ENCODE measurements at places on chromosomes 13 and 19.

DNA sequence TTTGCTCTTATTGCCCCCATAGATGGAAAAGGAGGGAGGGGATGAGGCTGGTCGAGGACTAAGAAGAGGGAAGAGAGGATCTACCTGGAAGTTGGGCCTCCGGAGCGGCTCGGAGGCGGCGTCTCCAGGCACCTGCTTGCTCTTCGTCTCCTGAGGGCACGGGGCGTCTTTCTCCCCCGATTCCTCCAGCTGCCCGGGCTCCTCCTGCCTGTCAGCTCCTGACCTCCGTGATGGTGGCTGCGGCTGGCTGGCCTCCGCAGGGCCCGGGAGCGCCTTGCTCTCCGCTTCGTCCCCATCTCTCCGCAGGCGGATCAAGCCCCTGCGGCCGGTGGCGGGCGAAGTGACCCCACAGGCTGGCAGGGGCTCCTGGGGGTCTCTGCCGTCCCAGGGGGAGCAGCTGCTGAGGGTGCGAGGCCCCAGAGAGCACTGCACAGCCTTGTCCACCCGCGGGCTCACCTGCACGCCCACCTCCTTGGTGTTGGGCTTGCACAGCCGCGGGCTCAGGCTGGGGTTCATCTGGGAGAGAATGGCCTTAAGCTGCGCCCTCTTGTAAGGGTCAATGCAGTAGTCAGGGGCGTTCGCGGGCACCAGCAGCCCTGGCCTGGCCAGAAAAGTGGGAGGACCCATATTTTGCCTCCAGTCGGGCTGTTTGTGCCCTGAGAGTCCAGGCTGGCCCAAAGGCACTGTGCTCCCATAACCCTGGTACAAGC is 3.8 kb downstream of the ZAR1L start:
- no peak for DNase-seq

DNA sequence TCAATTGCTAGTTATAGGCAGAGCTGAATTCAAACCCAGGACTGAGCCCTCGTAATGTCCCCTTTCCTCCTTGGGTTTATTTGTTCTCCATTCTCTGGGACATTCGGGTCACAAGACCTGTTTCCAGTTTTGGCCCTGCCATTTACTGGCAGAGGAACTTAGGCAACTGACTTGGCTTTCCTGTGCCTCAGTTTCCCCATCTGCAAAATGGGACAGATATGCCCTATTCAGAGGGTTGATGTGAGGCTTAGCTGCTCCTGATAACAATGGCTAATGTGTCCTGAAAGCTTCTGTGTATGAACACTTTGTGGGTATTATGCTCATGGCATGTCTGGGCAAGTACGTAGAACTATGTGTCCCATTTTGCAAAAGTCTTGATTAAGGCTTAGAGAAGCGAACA is 996 bp downstream of the ZNF524 start:
- DNase-seq = no peak

- DNase-seq = no peak
These were observed 15.0 kb upstream of the CCNA1 start for GRCh38 chr13:36417331-36417730.

DNA sequence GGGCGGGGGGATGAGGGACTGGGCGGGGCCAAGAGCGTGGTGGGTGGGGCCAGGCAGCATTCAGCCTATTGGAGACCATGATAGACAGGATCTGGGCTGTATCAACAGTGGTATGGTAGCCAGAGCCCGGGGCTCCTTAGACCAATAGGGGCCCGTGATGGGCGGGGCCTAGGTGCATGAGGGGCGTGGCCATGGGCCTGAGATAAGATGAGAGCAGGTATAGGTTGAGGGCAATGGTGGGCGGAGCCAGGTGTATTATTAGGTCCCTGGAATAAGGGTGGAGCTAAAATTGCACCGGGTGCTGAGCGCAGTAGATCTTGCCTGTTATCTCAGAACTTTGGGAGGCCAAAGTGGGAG is 5.3 kb downstream of the ABCA7 start:
- no peak for DNase-seq

GRCh38 chr19:13160557-13160956 is 10.3 kb downstream of the IER2 start:
- no peak for DNase-seq

All from NCI-H2107 (cell line).